ENCODE measurements at places on chromosomes 5 and 9.

DNA sequence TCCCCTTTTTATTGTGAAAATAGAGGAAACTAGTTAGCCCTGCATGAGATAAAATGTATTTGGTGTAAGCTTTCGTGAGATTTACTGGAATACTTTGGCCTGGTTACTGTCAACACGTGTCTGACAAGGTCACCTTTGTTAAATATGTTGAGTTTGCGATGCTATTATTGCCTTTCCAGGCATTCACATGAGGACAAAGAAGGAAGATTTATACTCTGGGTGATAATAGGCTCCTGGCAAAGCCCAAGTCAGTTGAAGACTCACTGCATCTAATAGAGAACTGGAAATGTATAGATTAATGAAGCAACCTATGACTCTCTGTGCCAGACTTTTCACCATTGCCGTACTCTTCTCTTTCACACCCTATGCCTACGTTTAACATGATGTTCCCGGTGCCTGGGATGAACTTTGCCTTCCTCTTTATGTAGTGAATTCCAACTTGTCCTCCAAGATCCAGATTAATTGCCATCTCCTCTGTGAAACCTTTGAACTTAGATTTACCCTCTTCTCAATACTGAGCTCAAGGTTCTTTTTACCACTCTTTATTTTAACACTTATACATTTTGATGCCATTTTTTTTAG, 33.9 kb downstream of the ITGA2 start:
- no peak for DNase-seq

- DNase-seq: no peak
Observed at GRCh38 chr9:116688806-116689485, 1.8 kb downstream of the TRIM32 start.

- no peak for DNase-seq
Observed at GRCh38 chr9:16608906-16609305, 261.6 kb downstream of the BNC2 start.

GRCh38 chr5:155765715-155766114, 561.2 kb upstream of the SGCD start:
- DNase-seq: no peak

DNA sequence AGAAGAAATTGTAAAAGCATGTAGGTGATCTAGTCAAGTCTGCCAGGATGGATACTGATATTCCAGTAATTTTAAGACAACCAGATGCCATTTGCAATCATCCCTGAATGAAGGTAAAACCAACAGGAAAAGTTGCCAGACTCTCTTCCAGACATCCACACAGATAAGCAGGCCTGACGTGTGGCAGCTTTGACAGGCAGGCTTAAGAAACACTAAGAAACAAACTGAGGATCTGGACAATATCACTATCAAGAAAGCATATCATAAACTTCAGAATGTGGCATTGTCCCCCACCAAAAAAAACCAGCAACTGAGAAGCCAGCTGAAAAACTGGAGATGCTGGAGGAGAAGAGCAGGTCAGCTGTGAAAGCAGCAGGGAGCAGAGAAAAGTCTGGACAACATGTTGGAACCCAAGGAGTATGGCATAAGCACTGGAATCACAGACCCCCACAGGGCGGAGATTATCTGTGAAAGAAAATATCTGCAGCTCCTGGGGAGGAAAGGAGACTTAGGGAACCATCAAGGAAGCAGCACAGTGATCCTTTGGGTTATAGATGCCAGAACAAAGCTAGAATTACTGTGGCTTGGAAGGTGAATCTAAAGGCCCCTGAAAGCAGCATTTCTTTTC, 307.0 kb downstream of the CWC27 start:
- no peak for DNase-seq

Data from CD4-positive, alpha-beta T cell treated with Interleukin-2 at 100 ng/mL for 4 hours (primary cell).